ENCODE measurements at places on chromosomes 1 and 21.

- H3K4me1 ChIP-seq: no peaks in the 10 kb centered on the region
- no peak overlapping the region for H3K27ac ChIP-seq
- H3K27me3 ChIP-seq: no peaks in the 10 kb centered on the region
- no peak for DNase-seq
Measured at GRCh38 chr1:190881064-190881463, 403.4 kb upstream of the BRINP3 start.

- DNase-seq: no peak
- H3K4me3 ChIP-seq: no peak overlapping the region
- H3K36me3 ChIP-seq: no peaks in the 10 kb centered on the region
- H3K4me1 ChIP-seq: no peaks in the 10 kb centered on the region
- H3K27ac ChIP-seq: no peak overlapping the region
Measured at GRCh38 chr1:48177257-48177656, 45.3 kb upstream of the SLC5A9 start.

GRCh38 chr1:14725695-14726094 is 127.2 kb downstream of the KAZN start:
- no peak overlapping the region for H3K4me3 ChIP-seq
- no peak for DNase-seq
- no peak overlapping the region for H3K27ac ChIP-seq

DNA sequence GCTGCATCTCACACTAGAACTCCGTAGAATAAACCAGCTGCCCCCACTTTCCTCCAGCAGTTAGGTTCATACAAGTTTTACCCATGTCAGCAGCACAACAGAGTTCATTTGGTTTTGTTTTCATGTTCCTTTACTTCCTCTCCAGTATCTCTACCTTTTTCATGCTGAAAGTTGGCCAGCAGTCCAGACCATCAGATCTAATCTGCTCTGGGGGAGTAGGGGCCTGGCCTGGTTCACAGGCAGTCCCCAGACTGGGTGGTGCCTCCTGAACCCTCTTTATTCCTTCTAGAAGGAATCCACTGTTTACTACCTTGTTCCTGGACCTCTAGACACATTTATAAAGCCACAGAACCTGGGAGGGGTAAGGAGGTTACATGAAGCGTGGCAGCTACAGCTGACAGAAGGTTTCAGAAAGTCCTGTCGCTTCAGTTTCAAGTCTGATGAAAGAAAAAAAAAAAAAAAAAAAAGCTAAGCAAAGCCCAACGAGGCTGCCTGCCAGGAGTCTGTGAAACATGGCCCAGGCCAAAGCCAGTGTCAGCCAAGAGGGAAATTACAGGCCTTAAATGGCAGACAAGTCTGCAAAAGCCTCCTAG is 184.6 kb upstream of the JUN start:
- H3K4me1 ChIP-seq: peaks cover 76% of the 10 kb centered on the region
- no peaks in the 10 kb centered on the region for H3K27me3 ChIP-seq
- H3K27ac ChIP-seq: peak overlapping the region; percentile 98
- peaks cover 14% of the 10 kb centered on the region for H3K36me3 ChIP-seq
- peak overlapping the region; percentile 77 for H3K4me3 ChIP-seq
- peak; percentile 42 for DNase-seq

DNA sequence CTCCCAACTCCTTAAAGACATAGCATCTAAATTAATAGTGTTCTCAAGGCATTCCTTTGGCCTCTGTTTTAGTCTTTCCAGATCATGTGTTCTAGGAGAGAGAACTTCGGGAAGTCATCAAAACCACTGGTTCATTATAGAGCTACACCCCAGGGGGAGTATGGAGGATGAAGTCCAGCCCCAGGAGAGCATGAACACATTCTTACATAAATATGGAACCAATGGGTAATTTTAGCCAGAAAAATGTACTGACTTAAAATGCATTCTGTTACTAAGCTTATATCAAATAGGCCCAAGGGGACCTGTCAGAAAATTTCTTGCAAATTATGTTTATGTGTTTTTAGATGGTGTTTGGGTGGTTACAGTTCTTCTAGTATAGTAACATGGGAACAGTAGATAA is 165.2 kb downstream of the NTMT2 start:
- H3K4me3 ChIP-seq: no peak overlapping the region
- DNase-seq: no peak
- no peaks in the 10 kb centered on the region for H3K27me3 ChIP-seq
- no peak overlapping the region for H3K27ac ChIP-seq
- H3K4me1 ChIP-seq: no peaks in the 10 kb centered on the region

- H3K4me3 ChIP-seq: no peak overlapping the region
- no peak overlapping the region for H3K27ac ChIP-seq
- peaks cover 18% of the 10 kb centered on the region for H3K27me3 ChIP-seq
- no peaks in the 10 kb centered on the region for H3K36me3 ChIP-seq
- no peak for DNase-seq
Measured at GRCh38 chr1:199574950-199575349, 452.6 kb upstream of the NR5A2 start.

DNA sequence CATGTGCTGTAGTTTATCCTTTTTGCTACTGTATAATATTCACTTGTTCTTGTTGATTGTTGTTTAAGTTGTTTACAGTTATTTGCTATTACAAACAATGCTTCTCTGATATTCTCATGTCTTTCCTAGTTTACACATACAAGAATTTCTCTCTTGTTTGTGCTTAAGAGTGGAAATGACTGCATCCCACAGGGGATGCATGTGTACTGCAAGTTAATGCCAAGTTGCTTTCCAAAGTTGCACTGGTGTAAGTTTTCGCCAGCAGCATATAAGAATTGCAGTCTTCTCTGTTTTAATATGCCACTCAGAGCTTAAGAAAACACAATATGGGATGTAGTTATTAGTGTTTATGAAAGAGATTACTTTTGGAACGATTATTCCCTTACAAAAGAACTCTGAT is 97.7 kb downstream of the NEK7 start:
- peaks cover 49% of the 10 kb centered on the region for H3K4me1 ChIP-seq
- H3K36me3 ChIP-seq: peaks cover 10% of the 10 kb centered on the region
- H3K27me3 ChIP-seq: no peaks in the 10 kb centered on the region
- no peak for DNase-seq
- H3K4me3 ChIP-seq: no peak overlapping the region

- no peak for DNase-seq
- peaks cover 18% of the 10 kb centered on the region for H3K27me3 ChIP-seq
- H3K4me3 ChIP-seq: no peak overlapping the region
- no peaks in the 10 kb centered on the region for H3K4me1 ChIP-seq
- H3K27ac ChIP-seq: no peak overlapping the region
Measured at GRCh38 chr21:35651196-35651595, 409.1 kb downstream of the SETD4 start.

DNA sequence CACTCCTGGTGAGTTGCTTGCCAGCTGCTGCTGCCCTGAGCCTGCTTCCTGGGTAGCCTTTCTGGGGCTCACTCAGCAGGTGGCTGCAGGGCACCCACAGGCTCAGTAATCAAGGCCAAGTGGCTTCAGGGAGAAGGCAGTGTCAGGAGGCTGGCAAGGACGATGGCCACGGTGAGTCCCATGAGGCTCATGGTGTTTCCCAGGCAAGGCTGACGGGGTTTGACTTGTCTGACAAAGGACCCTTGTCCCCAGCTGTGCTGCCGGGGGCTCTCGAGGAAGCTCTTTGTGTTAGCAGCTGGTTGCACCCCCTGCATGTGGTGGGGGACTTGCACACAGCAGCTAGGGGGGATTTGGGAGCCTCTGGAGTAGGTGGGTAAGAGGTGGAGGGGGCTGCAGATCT is 190.5 kb upstream of the C1orf174 start:
- H3K4me1 ChIP-seq: no peaks in the 10 kb centered on the region
- no peak overlapping the region for H3K27ac ChIP-seq
- no peak for DNase-seq
- no peaks in the 10 kb centered on the region for H3K27me3 ChIP-seq
- no peak overlapping the region for H3K4me3 ChIP-seq

DNA sequence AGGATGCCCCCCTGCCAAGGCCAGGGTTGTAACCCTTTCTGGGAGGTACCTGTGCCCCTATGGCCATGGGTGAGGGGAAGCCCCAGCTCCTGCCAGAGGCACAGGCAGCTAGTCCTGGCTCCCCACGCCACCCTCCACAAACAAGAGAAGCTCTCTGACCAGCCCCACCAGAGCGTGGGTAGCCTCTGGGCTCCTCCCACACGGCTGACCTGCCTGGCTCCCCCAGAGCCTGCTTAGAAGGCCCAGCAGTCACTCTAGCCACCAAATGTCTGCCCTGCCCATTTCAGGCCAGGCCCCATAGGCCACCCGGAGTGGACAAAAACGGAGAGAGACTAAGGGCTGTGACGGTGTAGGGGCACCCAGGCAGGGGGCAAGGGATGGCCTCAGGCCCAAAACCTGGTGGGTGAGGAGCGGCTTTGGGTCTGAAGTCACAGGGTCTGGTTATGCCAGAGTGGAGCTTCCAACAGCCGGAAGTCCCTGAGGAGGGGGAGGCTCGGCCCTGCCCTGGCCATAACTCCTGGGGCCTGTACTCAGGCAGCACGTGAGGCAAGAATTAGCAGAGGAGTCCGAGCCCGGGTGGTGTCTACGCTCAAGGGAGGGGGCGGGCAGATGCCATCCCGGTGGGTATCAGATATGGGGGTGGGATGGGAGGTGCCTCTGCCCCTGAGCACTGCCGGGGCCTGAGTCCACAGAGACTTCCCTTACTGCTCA is 155.4 kb downstream of the CASZ1 start:
- no peak for DNase-seq
- H3K27ac ChIP-seq: no peak overlapping the region
- H3K27me3 ChIP-seq: peaks cover 5% of the 10 kb centered on the region
- no peaks in the 10 kb centered on the region for H3K4me1 ChIP-seq

DNA sequence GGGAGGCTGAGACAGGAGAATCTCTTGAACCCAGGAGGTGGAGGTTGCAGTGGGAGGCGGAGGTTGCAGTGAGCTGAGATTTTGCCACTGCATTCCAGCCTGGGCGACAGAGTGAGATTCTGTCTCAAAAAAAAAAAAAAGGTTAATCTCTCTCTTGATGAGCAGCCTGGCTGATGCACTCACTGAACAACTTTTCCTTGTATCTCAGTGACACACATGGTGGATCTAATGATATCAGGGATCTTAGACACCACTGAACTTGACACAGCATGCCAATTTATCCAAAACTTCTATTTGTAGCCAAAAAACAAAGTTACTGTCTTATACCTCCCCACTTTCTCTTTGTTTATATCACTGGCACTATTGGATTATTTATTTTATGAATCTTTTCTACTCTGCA is 16.2 kb downstream of the RHBDL2 start:
- no peaks in the 10 kb centered on the region for H3K36me3 ChIP-seq
- no peak overlapping the region for H3K4me3 ChIP-seq
- no peak overlapping the region for H3K27ac ChIP-seq
- no peaks in the 10 kb centered on the region for H3K27me3 ChIP-seq
- H3K4me1 ChIP-seq: peaks cover 6% of the 10 kb centered on the region
- DNase-seq: no peak

GRCh38 chr1:220113136-220113695 is 19.3 kb downstream of the IARS2 start:
- no peak overlapping the region for H3K4me3 ChIP-seq
- H3K4me1 ChIP-seq: peaks cover 4% of the 10 kb centered on the region
- H3K27ac ChIP-seq: peak overlapping the region; percentile 55
- no peaks in the 10 kb centered on the region for H3K27me3 ChIP-seq
- DNase-seq: no peak

- DNase-seq: no peak
- peaks cover 61% of the 10 kb centered on the region for H3K36me3 ChIP-seq
- H3K27ac ChIP-seq: no peak overlapping the region
- H3K4me1 ChIP-seq: peaks cover 17% of the 10 kb centered on the region
Measured at GRCh38 chr1:206439205-206439604, 31.1 kb upstream of the IKBKE start.

Data from activated T-helper 1 cell treated with anti-CD3 and anti-CD28 coated beads, Interleukin-12 subunit alpha, Interleukin-12 subunit beta, Interleukin-2, Interleukin-4 antibody, amounts not matched to agents 30 ng/mL and 10 ng/mL and 1 ng/mL, durations not matched to agents 14 hours and 24 hours and 36 hours (primary cell).